ENCODE measurements at places on chromosomes 1 and 21.

DNA sequence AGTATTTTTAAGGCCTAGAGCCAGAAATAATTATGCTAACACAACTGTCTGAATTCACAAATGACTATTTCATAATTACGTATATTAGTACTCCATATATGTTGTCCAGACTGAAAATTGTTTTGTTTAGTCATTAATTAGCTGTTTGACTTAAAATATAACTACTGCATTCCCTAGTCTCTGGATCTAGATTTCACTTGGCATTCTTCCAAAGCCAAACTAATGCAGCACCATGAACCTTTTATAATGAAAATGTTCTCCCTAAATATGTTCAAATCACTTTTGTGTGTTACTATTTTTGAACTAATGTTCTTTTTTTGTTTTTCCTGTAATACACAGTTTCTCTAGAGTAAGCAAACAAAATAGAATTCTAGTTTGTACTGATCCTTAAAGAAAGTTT is 46.1 kb downstream of the CAMTA1 start:
- DNase-seq: no peak

GRCh38 chr1:223631956-223632355 is 33.5 kb downstream of the CAPN8 start:
- DNase-seq: no peak

DNA sequence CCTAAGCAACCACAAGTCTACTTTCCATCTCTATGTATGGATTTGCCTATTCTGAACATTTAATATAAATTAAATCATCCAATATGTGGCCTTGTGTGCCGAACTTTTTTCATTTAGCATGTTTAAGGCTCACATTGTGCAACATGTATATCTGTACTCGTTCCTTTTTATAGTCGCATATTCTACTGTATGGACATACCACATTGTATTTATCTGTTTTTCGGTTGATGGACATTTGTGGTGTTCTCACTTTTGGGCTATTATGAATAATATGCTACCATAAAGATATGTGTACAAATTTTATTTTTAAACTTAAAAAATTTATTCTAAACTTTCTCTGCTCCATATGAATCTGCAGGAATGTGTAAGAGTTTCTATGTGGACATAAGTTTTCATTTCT is 13.0 kb downstream of the ZYG11A start:
- no peak for DNase-seq

DNA sequence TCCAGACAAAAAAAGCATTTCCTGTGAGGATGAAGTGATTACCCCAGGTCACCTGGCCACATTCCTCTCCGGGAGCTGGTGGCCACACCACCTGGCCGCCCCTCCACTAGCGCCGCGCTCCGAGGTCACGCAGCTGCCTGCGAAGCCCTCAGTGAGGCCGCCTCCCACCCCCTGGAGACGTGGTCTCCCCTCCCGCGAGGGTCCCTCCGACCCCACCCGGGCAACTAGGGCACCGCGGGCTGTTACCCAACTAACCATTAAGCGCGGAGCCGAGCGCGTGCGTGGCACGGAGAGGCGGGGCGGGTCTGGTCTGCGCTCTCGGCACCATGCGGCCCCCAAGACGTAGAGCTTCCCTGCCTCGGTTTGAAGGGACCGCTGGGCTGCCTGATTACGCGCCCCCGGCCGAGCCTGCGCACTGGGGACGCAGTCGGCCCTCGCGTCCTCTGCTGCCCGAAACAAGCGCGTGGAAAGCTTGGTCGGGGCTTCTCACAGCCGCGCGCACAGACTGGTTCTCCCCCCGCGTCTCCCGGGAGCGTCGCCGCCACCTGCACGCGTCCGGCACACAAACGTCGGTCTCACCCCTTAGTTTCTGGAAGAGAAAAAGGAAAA is 106.5 kb downstream of the SLC16A1 start:
- DNase-seq: no peak

- DNase-seq: no peak
Measured at GRCh38 chr1:184014271-184014670, 23.3 kb downstream of the COLGALT2 start.

DNA sequence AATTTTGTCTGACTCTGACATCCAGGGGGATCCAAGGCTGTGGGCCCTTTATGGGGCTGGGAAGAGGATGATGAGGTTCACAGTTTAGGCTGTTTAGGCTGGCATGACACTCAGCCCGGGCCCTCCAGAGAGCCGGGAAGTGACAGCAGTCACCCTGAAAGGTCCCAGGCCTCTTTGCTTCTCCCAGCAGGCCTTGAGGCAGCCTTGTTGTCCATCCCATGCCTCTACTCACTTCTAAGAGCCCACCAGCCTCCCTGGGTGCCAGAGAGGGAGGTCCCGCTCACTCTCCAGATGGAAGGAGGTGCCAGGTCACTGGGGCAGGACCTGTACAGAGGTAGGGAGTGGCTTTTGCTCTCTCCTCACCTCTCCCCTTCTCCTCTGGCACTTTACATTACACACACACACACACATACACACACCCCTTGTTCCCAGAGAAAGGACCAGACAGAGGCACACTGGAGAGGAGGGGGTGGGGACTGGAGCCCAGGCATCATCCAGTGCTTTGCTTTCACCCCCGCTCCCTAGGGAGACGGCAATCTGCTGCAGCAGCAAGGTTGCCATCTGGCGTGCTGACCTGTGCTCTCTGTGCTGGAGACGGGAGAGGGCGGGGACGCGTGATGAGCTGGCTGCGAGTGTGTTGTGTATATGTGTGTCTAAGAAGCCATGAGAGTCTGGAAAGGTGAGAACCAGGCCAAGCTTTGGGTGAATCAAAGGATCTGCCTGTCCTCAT is 4.6 kb downstream of the KLHDC8A start:
- no peak for DNase-seq

All from activated CD4-positive, CD25-positive, alpha-beta regulatory T cell (primary cell).